ENCODE measurements at places on chromosomes 16 and 17.

GRCh38 chr16:19417640-19418039, at the start of gene TMC5:
Gene TMC5, plus strand, starts transcription at chr16:19417883. Its CDS starts 22,156 bp downstream, at chr16:19440039.
- DNase-seq = no peak

DNA sequence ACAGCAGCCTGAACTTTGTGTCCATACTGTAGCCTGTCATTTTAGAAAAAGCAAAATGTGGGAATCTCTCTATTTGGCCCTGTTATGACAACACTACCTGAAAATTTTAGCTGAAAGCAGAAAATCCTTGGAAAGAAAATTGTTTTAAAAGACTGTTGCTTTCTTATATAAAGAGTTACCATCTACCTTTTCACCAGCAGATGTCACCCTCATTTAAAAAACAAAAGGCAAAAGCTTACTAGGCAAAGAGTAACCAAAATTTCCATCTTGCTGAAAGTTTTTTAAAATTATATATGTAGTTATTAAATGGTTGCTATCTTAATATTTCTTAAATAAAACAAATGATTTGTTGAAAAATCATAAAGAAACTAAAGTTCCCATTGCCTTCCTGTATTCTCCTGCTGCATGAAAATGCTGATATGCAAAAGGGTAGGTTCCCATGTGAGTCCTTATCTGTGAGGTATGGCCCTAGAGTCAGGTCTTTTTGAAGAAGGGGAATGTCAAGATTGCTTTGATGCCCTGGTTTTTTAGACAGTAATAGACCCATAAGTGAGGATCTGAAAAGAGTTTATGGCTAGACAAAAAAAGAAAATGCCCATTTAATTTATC, 61.0 kb downstream of the TNRC6C start:
- DNase-seq = no peak

DNA sequence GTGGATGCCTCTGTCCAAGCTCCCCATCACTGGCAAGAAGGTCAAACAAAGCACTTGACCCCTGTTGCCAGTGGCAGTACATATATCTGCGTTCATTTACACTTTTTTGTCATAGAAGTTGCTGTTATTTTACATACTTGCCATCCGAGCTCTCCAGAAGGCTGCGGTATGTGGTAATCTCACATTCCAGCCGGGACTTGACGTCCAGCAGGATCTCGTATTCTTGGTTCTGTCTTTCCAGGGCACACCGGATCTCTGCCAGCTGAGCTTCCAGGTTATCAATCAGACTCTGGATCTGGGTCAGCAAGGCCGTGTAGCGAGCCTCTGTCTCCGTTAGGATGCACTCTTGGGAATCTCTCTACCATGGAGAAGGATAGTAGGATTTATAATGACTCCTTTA, 6.6 kb downstream of the KRT39 start:
- no peak for DNase-seq

- DNase-seq = no peak
Observed at GRCh38 chr16:13429416-13429815, 490.5 kb upstream of the ERCC4 start.

GRCh38 chr17:67431249-67432015, 54.4 kb downstream of the PITPNC1 start:
- no peak for DNase-seq

GRCh38 chr17:77526728-77527350, 386.1 kb downstream of the SEC14L1 start:
- DNase-seq = no peak

GRCh38 chr16:78566397-78567073, 467.1 kb downstream of the WWOX start:
- DNase-seq = no peak

GRCh38 chr17:50790618-50791017, 23.3 kb upstream of the ANKRD40CL start:
- no peak for DNase-seq

- DNase-seq = no peak
Observed at GRCh38 chr17:17146786-17147406, 59.2 kb downstream of the PLD6 start.

- DNase-seq = no peak
Observed at GRCh38 chr16:87421003-87421912, 29.1 kb downstream of the MAP1LC3B start.

DNA sequence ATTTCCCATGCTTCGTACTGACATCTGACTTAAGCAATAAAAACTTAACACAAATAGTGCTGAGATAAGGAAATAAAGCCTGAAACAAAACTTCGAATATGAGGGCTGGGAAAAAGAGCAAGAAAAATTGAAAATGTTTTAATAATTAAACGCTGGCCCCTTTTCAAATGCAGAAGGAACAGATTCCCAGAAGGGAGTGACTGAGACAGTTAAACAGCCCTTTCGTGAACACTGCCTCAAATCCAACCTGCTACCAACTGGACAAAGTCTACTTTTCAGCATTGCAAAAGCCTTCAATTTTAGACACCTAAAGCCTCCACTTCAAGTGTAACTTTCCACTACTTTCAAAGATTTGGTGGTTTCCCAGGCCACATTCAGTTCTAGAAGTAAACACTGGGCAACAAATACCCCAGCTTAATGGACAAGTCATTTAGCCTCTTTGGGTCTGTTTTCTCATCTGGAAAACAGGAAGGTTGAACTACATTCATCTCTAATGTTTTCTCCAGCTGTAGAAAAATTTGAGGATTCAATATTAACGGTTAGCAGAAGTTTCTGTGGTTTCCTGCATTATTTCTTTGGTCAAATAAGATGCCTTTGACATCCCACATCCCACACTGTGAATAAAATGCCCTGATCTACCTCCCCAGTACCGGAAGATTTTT, 11.8 kb downstream of the RFFL start:
- DNase-seq = no peak

- DNase-seq = no peak
Observed at GRCh38 chr17:10631048-10631700, 25.9 kb downstream of the MYH3 start.

DNA sequence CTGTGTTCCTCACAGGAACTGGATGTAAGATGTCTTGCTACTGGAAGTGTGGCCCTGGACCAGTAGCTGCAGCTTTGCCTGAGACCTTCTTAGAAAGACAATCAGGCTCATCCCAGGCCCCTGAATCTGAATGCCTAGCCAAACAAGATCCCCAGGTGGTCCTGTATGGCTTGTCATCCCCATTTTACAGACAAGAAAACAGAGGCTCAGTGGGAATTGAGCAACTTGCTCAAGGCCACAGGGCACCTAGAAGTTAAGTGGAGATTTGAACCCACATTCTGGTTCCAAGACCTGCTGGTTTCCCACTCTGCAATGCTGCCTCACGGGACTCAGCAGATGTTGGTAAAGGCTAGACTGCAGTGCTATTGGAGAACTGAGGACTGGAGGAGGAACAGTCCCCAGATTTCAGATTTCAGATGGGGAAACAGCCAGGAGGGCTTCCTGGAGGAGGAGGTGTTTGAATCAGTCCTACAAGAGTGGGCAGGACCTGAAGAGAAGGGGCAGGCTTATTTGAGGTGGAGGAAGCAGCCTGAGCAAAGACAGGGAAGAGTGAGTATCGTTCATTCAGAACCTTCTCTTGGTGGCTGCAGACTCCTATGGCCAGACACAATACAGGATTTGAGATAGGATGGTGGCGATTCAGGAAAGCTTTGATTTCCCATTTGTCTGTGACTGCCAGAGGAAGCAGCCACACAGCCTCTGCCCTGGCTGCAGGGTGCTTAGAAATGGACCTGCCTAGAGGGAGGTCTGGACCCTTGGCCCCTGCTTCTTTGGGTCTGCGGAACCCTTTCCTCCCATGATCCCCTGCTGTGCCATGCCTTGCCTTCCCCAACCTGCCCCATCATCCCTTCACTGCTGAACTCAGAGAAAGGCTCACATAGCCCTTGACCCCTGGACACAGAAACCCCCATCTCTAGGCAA, 233.4 kb upstream of the NLRP1 start:
- no peak for DNase-seq

DNA sequence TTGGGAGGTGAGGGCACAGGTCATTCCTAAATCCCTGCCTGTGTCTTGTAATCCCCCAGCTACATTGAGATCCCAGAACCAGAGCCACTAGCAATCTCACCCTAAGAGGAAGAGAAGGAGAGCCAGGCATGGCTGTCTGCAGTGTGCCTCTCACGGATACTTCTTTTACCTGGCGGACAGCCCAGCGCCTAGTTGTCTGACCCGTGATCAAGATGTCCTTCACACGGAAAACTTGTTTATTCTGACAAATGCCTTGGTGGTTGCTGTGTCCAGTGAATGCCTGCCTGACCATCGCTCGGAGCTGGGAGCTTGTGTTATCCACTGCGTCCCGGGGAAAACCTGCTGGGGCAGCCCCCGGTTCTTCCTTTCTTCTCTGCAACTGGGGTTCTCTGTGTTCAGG, 140.5 kb upstream of the WSCD1 start:
- DNase-seq = no peak

DNA sequence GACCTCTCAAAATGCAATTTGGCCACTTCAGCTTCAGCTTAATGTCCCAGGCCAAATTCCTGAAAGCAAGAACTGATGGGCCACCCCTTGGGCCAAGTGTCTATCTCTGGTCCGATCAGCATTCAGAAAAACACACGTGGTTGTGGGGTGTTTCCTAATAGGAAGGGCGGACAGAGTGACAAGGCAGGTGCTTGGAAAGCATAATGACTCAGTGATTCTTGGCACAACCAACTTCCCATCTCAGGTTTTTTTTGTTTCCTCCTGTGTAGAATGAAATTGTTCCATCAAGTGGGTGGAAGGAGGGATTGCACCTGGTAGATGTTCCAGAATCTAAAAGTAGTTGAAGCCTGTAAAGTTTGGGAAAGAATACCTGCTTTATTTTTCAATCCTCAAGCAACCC, 155.6 kb downstream of the HS3ST2 start:
- DNase-seq = peak; percentile 18

- no peak for DNase-seq
Observed at GRCh38 chr17:76966016-76966415, 97.8 kb downstream of the MGAT5B start.

- DNase-seq = no peak
Observed at GRCh38 chr17:13984956-13985355, 84.3 kb upstream of the COX10 start.

DNA sequence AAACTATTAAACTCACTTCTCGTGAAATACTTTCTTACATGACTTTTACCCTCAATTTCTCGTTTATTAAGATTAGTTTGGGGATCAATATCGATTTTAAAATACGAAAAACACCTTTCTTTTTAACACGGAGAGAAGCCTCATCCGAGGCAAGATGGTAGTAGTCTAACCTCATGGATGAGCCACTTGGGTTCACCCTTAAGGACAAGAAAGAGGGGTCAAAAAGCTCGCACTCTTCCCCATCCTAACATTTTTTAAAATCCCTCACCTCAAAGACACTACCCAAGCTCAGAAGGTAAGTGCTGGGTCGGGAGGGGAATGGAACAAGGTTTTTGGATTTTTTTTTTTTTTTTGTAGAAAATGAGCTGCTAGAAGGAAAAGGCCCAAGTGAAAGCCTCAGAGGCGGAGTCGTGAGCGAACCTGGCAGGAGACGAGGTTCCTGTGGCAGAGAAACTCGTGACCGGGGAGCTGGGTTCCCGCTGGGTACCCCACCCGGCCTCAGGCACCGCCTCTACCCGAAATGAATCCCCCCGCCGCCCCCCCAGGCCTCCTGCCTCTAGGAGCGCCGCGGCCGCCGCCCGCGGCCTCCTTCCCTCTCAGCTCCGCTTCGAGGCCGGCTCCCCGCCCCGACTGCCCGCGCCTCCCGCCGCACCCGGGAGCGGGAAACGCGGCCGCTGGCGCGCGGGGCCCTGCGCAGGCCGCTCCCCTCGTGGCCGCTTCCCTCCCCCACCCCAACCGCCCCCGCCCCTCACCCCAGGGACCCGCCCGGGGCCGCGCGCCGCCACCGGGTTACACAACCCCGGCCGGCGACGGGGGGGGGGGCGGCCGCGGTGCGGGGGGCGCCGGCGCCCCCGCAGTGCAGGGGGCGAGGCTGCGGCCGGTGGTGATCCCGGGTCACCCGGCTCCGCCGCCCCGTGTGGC, 1.6 kb downstream of the NUFIP2 start:
- DNase-seq = peak; percentile 75

DNA sequence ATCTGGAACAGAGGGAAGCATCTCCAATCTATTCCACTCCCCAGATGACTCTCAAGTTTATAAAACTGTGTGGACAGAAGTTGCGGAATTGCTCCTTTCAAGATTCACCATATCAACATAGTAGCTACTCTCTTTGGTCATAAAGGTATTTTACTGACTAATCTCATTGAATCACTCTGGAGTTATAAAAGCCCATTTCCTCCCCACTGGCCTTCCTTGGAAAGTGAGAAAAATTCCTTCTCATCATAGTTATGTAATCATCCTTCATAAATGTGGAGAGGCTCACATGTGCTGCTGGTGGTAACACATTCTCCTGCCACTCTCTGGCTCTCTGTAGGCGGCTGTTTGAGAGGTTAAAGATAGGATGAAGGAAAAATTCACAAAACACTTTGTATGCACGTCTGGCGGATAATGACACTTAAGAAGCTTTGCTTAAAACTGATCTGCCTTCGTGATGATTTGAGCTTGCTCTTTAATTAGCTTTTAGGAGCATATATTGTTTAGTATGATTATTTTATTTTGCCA, 1034.0 kb upstream of the EEF2KMT start:
- no peak for DNase-seq

DNA sequence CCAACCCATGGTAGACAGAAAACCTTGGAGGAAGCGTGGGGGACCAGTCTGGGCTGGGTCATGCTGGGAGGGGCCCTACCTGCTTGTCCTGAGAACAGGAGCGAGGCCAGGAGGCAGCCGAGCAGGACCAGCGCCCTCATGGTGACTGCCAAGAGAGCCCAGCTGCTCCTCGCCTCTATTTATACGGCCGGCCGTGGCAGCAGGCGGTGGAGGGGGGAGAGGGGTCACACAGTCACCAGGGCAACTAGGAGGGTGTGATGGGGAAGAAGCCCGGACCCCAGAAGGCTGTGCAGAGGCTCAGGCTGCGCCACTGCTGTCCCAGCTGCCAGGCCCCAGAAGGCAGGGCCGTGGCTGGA, at the start of gene SRL:
Gene SRL (minus strand): TSS at position 153 of the 356 bp plus-strand sequence. CDS start 13 bp downstream, at position 140.
- no peak for DNase-seq

DNA sequence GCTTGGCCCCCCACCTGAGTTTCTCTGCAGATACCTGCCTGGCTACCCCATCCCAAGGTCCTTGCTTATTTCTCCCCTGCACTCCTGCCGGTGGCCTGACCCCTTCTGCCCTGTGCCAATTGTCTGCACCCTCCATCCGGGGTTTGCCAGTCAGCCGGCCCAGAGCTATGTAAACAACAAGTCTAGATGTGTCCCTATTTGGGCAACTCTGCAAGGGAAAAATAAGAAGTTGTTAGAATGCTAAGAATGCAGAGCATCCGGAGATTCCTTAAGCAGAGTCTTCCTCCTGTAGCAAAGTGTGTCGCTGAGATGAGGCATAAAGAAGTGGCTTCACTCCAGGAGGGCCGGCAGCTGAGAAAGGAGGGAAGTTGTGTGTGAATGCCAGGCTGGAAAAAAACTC, 46.6 kb downstream of the RGS9 start:
- no peak for DNase-seq
